Stimulated activated CD8-positive, alpha-beta memory T cell treated with anti-CD3 and anti-CD28 coated beads, Interleukin-15, amount 100 ng/mL, for 4 hours (primary cell): ENCODE measurements at places on chromosomes 7 and 10.

DNA sequence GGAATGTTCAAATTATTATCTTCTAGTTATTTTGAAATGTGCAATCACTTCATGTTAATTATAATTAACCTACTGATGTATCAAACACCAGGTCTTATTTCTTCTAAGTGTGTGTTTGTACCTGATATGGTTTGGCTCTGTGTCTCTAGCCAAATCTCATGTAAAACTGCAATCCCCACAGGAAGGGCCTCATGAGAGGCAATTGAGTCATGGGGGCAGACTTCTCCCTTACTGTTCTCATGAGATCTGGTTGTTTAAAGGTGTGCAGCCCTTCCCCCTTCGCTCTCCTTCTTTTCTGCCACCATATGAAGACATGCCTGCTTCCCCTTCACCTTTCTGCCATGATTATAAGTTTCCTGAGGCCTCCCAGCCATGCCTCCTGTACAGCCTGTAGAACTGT is 18.6 kb upstream of the PRKCQ start:
- no peak for DNase-seq

DNA sequence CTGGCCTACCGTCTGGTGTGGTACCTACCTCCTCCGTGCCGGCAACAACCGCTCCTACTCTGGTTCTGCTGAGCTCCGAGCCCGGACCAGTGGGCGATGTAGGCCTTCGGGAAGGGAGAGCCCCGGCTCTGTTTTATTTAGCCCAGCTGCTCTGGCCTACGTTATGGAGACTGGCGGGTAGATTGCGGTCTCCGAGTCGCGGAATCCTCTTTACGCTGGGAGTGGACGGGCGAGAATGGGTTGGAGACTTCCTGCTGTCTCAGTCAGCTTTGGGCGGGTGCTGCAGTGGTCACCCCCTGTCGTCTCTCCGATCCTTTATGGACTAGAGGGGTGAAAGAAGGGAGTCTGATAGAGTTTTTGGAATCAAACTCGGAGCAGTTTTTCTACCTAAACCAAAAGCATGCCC is 406 bp downstream of the CBLL1 start:
- no peak for DNase-seq

GRCh38 chr10:341081-341740 is 206.0 kb downstream of the ZMYND11 start:
- no peak for DNase-seq

DNA sequence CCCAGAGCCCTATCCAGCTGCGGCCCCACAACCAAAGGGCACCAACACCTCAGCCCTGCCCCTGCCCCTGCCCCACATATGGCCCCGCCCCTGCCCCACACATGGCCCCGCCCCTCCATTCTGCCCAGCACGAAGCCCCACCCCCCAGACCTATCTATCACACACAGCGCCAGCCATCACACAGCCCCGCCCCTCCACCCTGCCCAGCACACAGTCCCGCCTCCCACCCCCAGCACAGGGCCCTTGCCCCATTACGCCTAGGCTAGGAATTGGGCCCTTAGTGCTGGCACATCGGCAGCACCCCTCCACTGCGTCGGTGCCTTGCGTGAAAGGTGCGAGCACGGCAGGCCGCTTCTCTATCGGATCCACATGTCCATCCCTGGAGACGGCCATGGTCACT is 126.8 kb downstream of the MAD1L1 start:
- no peak for DNase-seq

DNA sequence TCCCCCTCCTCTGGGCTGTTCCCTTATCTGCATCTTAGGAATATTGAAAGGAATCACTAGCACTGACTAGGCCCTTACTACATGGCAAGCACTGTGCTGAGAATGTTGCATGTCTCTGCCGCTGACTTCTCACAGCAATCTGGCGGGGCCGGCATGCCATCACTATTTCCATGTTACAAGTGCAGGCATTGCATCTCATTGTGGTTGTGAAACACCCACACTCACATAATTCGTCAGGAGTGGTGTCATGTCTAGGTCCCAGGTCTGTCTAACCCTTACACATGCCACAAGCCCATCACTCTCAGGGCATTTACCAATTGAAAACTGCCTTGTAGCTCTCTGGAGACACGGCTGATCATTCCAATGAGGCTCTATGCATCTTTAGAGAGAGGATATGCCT is 8.5 kb upstream of the IL2RA start:
- DNase-seq: no peak

- no peak for DNase-seq
Observed at GRCh38 chr7:138006106-138006505, 4.2 kb upstream of the CREB3L2 start.

- DNase-seq: no peak
Observed at GRCh38 chr10:93815304-93816096, 57.8 kb downstream of the LGI1 start.

GRCh38 chr10:28151636-28152035 is 151.2 kb downstream of the MPP7 start:
- DNase-seq: no peak

DNA sequence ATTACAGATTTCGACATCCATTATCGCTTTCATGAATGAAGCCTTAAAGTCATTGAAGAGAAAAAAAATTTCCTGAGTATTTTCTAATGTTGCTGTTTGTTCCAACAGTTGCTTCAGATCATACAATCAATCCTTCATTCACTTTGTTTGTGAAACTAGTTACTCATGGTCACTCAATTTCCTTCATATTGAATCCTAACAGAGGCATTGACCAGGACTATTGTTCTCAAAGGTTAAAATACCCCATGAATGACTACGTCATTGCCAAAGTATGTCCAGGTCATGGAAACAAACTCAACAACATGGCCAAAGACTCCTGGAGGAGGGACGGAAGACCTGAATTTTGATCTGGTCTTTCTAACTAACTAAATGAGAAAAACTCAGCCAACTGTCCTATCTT is 54.0 kb upstream of the ABCB5 start:
- DNase-seq: no peak

GRCh38 chr7:32316839-32317238 is 173.3 kb downstream of the LSM5 start:
- DNase-seq: no peak

- DNase-seq: no peak
Observed at GRCh38 chr10:45058992-45059561, 58.4 kb downstream of the ZNF22 start.

GRCh38 chr10:133379152-133379800 is at the start of gene PAOX:
Gene PAOX, plus strand, starts transcription at chr10:133379262. Its CDS starts 55 bp downstream, at chr10:133379317.
- peak; percentile 41 for DNase-seq

DNA sequence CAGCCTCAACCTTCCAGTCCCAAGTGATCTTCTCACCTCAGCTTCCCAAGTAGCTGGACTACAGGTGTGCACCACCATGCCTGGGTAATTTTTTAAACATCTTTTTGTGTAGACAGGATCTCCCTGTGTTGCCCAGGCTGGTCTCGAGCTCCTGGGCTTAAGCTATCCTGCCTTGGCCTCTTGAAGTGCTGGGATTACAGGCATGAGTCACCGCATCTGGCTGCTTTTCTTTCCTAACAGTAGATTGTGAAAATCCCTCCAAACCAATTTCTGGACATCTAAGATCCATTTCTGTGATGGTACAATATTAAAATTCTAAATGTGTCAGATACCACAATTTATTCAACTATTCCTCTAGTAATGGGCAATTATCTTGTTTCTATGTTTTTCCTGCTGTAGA is 38.7 kb downstream of the RAB18 start:
- DNase-seq: no peak

- DNase-seq: no peak
Observed at GRCh38 chr7:82506702-82507101, 63.1 kb upstream of the CACNA2D1 start.

DNA sequence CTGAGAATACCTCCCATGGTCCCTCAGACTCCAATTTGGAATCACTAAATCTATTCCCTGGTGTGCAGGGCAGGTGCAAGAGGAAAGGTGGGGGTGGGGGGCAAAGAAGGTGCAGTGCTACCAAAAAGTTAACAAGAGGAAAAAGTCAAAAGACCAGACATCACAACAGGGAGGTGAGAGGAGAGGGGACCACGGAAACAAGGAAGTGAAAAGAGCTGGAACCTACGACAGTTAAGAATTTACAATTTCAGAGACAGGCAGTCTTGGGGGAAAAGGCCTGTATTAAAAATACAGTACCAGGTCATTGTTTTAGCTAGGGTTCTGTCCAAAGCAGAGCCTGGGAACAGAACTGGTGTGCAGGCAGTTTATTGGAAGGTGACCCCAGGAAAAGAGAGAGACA is 14.6 kb downstream of the ITGB1 start:
- no peak for DNase-seq

- no peak for DNase-seq
Observed at GRCh38 chr7:147485660-147486210, 1104.8 kb upstream of the C7orf33 start.

- DNase-seq: no peak
Observed at GRCh38 chr10:132272231-132272971, 35.3 kb downstream of the STK32C start.

GRCh38 chr10:90959826-90960225 is 38.9 kb upstream of the ANKRD1 start:
- DNase-seq: no peak

DNA sequence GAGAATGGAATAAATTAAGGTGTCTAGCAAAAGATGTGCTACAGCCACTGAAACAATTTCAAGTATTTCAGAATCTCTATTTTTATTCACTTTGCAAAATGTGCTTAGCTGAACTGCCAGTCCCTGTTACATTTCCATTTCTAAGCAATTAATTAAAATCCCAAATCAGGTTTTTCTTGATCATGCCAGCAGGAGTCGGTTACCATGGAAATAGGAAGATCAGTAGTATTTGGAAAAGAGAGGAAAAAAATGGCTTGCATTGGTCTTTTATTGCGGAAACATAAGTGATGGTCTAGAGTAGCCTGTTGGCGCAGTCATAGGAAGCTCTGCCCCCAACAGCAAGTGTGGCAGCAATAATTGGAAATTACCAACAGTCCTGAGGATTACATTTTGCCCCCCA is 867.1 kb downstream of the GATA3 start:
- no peak for DNase-seq

DNA sequence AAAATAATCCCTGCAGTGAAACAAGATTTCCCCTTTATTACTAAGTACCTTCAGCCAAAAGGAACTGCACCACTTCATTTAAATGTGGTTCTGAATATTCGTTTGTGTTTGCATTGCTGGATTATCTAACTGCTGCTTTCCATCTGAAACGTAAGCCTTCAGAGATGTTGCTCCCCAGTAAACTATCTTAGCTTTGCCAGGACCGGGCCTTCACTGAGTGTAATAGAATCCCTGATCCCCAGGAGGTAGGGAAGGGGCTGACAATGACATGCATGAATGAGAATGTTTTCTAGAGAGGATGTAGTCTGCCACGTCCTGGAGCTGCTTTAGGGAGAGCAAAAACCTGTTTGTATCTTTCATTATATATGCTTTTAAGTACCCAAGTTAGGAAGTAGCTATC is 19.5 kb upstream of the INSYN2A start:
- no peak for DNase-seq

GRCh38 chr7:101099969-101100781 is 14.9 kb downstream of the TRIM56 start:
- DNase-seq: peak; percentile 61

DNA sequence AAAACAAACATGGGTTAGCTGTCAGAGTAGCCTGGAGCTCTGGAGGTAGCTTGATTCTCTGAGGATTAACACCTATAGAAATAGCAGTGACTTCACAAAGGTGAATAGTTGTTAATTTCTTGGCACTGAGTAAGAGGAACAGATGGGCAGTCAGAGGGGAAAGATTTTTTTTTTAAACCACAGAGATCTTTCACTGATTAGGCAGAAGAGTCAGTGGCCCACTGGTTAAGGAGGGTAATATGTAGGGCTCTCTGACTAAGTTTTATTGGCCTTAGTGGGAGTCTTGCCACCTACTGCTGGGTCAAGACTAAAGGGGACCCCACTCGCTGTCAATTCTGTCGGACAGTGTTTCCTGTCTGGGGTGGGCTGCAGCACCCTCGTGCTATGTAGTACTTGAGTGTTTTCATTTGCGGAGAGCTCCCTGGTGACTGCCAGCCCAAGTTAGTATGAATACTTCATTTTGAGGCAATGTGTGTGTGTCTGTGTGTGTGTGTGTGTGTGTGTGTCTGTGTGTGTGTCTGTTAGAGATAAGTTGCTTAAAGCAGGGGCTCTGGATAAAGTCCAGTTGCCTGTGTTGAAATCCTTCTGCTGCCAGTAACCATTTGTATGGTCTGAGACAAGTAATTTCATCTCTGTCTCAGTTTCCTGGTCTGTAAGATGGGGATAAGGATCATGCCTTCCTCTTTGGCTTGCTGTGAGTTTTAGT is 145.2 kb downstream of the ARID5B start:
- no peak for DNase-seq

GRCh38 chr7:148537435-148537834 is 53.1 kb upstream of the C7orf33 start:
- no peak for DNase-seq

GRCh38 chr7:104625956-104626355 is 297.6 kb downstream of the LHFPL3 start:
- no peak for DNase-seq

GRCh38 chr7:30322271-30323005 is 38.0 kb downstream of the ZNRF2 start:
- DNase-seq: no peak

DNA sequence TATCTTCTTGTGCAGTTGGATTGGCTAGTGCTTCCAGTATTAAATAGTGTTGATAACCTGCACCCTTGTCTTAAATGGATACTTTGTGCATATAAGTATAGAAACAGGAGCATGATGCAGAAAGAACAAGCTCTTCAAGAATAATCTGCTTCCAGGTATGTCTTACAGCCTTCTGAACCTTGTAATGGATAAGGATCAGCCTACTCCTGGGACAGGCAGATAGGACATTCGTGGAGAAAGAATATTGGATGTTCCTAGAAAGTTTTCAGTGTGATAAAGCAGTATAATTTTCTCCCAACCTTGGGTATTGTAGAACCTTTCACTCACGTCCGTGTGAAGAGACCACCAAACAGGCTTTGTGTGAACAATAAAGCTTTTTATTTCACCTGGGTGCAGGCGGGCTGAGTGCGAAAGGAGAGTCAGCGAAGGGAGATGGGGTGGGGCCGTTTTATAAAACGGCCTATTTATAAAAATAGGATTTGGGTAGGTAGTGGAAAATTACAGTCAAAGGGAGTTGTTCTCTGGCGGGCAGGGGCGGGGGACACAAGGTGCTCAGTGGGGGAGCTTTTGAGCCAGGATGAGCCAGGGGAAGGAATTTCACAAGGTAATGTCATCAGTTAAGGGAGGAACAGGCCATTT is 27.2 kb downstream of the C1GALT1 start:
- no peak for DNase-seq

GRCh38 chr10:104340111-104340526 is 1.9 kb upstream of the ITPRIP start:
- no peak for DNase-seq
